ENCODE measurements at places on chromosomes 12 and 14.

DNA sequence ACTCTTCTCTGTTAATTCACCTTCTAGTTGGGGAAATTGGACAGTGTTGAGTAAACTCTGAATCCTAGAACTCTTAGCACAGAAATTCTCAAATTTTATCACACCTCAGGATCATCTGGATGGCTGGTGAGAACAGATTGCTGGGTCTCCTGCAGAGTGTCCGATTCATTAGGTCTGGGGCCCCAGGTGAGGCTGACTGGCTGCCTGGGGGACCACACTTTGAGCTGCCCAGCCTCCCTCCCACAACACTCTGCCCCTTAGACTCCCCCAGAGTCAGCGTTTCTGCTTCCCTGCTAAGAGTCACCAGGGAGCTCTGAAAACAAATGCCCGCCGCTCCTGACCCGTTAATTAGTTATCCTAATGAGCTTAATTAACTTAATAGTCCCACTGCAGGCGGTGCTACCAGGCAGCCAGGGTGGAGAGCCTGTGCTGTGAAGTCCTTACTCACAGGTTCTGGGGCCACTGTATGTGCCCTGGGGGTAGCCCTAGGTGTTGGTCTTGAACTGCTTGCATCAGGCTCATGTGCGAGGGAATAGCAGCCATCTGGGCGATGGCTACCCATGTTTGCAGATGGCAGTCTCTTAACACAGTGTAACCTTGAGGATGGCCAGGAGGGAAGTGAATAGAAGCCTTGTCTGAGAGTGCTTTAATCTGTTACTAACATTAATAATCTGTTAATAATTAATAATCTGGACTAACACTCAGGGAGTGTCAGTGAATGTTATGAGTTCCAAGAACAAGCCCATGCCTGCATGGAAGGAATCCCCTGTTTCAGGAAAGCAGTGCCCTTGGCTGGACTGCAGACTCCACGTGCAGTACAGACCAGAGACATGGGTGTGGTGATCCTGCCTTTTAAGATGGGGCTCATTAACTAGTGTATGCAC lies 35.6 kb downstream of the AACS start:
- DNase-seq, result no peak

DNA sequence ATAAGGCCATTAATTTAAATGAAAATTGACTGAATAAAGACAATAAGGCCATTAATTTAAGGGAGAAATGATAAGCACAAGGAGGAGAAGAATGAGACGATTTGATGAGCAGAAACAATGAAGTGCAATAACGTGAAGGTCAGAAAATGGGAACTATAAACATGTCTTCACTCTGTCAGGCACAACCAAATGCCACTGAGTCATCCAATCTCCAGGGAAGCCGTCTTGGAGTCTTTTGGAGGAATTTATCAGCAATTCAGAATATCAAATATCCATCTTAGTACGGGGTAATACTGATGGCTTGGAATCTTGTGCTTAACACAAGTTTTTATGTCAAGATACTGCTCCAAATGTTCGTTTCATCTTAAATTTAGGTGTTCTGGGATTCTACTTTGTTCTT lies 159.9 kb downstream of the CAPZA3 start:
- no peak for DNase-seq

GRCh38 chr14:47466916-47467315 lies 208.5 kb downstream of the MDGA2 start:
- no peak for DNase-seq

DNA sequence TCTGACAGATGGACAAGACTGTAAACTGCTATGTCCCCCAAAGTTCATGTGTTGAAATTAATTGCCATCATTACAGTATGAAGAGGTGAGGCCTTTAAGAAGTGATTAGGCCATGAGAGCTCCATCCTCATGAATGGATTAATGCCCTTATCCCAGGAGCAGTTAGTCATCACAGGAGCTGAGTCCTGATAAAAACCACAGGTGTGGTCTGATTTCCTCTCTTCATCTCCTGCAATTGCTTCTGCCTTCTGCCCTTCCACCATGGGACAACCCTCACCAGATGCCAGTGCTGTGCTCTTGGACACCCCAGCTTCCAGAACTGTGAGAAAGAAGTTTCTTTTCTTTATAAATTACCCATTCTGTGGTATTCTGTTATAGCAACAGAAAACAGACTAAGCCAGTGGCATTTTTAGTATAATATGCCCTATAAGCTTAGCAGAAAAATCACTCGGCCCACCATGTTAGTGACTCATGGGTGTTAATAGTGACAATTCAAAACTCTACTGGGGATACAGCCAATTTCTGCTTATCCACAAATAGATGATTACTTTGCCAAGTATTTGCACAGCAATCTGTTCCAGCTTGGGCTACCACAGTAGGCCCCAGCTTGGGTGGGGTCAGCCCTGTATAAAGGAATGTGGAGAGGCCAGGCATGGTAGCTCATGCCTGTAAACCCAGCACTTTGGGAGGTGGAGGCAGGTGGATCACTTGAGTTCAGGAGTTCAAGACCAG lies 129.0 kb upstream of the BCL2L14 start:
- DNase-seq, result no peak

GRCh38 chr14:36096090-36096489 lies 80.4 kb downstream of the PTCSC3 start:
- no peak for DNase-seq

- no peak for DNase-seq
Observed at GRCh38 chr14:58571769-58572472, 65.8 kb upstream of the DACT1 start.

- no peak for DNase-seq
Observed at GRCh38 chr12:68453278-68453677, 121.1 kb upstream of the MDM1 start.

DNA sequence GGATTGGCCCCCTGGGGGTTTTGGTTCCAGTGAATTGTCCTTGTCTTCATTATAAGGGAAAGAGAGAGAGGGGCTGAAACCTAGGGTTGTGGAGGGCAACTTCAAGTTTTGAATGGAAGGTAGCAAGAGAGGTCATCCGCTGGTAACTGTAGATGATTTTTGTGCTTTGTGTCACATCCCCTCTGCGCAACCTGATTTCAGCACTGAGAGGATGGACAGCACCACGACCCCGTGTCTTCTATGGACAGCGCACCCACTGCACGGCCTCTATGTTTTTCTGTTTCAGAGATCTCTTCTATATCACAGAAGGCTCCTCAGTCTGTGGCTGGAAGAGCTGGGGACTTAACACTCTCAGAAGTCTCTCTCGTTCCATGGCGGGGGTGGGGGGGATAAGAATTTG lies 127.0 kb upstream of the RPH3A start:
- no peak for DNase-seq

- peak; percentile 10 for DNase-seq
Observed at GRCh38 chr14:77485901-77486678, 12.5 kb downstream of the ISM2 start.

DNA sequence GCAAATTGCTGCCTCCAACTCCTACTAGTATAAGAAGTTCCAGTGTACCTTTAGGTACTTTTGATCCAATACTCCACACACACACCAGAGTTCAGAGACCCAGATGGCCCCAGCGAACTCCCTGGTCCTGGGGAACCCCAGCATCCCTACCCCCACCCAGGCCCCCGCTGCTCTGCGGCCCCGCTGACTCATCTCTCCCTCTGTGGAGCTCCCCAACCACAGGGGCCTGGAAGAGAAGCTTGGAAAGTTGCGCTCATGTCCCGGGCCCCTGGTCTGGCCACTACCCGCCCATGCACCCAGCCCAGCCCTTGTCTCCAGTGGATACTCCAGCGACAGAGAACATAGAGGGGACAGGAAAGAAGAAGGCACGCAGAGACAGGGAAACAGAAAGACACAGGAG lies 4.2 kb upstream of the SP7 start:
- no peak for DNase-seq

DNA sequence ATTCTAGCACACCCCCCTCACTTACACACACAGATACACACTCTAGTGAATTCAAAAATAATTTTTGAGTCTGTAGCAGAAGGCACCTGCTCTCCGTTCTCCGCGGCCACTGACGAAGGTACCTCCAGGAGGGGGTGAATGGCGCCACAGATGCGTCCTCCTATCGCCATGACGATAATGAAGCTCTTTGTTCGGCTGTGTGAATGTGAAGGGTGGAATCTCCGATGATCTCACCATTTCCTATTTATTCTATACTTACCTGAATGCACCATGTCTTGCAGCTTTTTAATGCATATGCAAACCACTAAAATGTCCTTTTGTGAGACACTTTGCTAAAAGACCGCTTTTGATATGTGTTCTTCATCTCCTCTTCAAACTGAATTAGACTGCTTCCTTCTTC lies 162.7 kb downstream of the EGLN3 start:
- no peak for DNase-seq

DNA sequence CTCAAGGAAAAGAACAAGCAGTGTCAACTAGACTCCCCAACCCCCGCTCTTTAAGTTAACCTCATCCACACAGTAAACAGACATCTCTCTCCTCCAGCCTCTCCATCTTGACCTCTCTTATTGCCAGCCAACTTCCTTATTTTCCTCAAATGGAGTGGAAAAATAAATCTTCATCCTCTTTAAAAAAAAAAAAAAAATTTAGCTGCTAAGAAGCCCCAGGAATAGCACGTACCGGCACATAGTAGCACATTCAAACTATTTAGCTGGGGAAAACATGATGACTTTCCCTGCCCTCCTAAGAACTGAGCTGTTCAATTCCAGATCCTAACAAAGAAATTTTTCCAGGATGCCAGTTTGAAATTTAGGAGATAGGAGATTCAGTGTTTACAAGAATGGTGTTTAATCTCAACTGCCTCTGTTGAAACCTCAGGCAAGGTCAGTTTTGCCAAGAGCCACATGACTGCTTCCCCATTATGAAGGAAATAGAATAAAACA lies 90.8 kb downstream of the EPS8 start:
- DNase-seq, result no peak

DNA sequence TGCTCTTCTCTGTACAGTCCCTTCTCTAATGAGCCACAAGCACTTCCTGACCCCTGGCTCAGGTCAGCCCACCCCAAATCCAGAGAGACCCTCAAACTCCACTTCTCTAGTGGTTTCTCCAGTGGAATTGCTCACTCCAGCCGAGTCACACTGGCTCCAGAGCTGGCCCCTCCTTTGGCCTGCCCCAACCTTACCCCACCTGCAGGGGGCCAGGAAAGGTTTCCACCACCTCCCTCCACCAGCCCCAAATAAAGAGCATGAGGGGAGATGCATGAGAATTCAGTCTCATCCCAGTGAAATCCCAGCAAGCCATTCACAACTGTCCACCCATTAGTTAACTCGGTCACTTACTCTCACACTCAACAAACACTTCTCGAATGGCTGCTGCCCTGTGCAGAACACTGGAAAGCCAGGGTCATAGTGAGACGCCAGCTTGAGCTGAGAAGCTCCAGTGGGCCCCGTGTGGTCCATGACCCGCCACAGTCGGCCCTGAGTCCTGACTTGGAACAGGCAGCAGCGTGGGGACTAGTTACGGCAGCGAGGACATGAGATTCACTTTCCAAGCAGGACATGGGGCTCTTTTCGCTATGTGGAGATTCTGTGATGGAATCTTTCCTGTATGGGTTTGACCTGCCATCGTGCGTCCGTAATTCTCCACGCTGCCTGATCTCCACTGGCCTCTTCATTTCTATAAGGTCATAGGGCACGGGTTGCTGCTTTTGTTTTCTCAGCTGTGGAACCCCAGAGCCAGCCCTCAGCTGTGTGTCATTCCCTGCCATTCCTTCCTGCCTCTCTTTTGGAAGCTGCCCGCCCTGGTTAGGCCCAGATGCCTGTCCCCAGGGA lies 44.2 kb downstream of the SLC6A12 start:
- no peak for DNase-seq

GRCh38 chr12:112341046-112341825 lies 41.0 kb downstream of the HECTD4 start:
- DNase-seq, result no peak

DNA sequence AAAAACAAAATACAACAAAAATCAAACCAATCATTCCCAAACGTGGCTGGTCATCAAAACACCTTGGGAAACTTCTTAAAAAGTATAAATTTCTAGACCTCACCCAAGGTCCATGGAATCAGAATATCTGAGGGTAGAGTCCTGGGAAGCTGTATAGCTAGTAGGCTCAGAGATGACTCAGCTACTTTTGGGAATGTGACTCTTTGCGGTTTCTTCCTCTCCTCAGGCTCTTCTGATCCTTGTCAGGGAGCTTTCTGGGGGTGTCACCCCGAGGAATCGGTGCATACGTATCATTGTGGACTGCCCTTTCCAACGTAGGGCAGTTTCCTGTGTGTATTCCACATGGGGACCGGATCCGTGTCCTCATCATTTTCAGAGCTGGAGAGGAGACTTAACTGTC lies 14.8 kb downstream of the JDP2 start:
- DNase-seq, result no peak

DNA sequence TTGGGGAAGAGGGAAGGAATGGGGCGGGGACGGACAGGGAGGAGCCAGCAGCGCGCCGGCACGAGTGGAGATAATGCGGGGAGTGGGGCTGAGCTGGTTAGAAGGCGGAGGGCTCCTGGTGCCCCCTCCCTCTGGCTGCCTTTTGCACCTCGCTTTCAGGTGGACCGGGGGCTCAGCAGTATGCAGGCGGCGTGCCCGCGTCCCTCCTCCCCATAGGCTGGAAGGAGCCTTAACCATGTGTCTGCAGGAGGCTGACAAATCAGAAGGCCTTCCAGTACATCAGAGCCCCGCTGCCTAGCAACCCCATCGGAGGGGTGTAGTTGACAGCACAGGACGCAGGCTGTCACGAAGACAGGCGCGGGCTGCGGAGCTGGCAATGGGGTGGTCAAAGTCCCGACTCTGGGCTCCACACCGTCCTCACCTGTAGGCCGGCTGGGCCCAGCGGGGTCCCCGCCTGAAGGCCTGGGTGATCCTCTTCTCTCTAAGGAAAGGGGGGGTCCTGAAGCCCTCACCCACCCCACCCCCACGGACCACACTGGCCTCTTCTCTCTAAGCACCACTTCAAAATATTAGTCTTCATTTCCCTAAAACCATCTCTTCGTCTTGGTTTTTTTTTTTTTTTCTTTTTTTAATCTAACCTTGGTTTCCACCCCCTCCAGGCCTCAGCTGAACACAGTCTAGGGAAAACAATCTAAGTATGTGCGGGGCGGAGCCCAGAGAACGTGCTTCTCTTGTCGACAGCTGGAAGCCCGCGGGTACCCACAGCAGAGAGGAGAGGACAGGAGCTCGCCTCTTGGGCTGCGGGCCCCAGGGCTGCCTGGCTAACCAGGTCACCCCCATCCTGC lies 44.5 kb downstream of the KDM2B start:
- DNase-seq, result peak; percentile 95

DNA sequence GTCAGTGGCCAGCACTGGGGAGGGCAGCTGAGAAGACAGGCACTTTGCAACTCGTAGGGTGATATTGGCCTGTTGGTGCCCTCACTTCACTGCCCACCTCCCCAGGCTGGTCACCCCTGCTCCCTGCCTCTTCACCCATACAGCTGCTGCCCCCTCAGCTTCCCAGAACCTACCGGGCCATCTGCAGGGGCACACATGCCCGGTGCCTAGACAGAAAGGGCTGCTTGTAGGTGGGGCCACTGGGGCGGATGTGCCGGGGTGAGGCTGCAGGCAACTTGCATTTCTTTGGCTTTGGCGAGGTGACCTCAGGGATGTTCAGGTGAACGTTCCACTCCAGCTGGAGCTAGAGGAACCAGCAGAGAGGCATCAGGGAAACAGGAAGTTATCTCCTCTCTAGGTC lies 17.2 kb downstream of the FAM186B start:
- DNase-seq, result no peak
